ENCODE measurements at places on chromosomes 12 and 14.

GRCh38 chr12:87369161-87369560 is 660.0 kb downstream of the C12orf50 start:
- no peak for DNase-seq

- DNase-seq: no peak
These were observed 56.3 kb downstream of the PLXNC1 start for GRCh38 chr12:94204499-94205247.

- DNase-seq: no peak
These were observed 15.0 kb upstream of the PPP1R13B start for GRCh38 chr14:103862393-103862782.

DNA sequence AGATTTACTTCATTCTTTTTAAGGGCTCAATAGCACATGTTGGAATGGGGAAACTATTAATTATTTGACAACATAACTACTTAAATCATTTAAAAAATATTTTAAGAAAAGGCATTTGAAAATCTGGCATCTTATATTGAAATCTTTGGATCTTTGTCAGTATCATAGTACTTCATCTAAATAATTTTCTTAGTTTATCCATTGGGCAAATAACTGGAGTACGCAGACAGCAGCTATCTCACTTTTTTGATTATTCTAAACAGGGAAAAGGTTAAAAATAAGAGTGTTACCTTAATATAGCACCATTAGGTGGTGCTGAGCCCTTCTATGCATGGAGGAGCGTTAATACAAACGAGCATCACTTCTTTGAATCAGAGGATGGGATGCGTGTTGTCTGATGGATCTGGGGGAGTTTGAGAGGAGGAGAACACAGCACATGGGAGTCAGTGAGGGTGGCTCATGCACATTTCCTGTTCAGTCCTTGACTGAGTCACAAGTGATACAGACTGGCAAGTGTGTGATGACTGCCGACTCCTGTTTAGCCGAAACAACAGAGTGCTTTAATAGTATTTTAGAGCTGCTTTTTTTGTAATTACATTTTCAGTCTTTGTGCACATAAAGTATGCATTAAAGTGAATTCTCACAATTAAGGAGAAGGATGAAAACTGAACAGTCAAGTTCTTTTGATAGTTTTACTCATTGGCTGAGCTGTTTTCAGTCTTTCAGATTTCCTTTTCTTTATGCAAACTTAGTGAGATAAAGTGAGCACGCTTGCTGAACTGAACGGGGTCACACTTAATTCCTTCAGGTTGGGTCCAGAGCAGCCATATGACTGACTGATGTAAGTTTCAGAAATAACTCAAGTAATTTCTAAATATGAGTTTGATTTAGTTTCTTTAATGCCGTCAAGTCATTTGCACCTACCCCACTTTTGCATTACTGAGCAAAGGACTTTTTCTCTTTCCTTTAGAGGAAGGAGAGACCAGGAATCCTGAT is 92.7 kb downstream of the DIP2B start:
- no peak for DNase-seq

DNA sequence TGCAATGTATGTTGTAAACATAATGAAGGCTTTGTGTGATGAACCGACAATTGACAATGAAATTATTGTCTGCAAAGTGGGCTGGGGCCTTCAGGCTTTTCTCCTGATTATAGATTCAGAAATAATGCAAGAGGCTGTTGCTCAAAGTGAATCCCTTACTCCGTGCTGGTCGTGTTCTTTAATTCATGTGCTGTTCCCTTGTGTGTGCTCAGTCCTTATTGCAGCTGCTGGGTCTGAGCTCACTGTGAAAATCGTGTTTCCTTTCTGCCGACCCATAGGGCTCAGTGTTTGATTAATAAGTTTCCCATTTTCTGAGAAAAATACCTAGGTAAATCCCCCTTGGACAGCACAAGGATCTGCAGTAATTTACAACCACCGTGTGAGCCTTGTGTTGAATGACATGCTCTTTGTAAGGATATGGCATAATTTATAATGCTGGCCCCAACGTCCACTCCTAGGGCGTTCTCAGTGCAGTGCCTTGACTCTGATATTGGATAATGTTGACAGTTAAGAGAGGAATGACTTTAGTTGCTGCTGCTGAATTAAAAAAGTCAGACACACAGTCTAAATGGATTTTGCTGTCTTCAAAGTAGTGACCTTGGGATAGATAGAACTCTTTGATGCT is 81.6 kb downstream of the RGS6 start:
- DNase-seq: no peak

DNA sequence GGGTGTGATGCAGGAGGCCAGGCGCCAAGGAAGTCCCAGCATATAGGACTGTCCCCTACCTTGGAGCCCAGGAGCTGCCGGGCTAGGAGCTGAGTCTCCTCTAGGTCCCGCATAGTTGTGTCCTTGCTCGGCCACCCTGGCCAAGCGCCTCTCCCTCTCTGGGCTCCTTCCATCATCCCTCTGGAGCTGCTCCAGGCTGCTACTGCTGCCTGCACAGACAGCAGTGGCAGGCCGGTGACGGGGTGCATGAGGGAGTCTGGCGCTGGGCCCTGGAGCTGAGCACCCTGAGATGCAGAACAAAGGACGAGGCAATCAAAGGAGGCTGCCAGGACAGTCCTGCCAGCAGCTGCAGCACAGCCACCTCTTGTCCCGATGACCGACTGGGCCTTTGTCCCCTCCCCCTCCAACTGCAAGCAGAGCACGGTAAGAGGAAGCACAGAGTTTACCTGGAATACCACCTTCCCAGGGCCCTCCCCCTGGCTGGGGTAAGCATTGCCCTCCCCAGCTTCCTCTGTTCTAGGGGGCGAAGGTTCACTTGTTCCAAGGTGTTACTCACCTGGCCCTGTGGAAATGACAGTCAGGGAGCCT is 10.4 kb downstream of the DTX1 start:
- DNase-seq: no peak

DNA sequence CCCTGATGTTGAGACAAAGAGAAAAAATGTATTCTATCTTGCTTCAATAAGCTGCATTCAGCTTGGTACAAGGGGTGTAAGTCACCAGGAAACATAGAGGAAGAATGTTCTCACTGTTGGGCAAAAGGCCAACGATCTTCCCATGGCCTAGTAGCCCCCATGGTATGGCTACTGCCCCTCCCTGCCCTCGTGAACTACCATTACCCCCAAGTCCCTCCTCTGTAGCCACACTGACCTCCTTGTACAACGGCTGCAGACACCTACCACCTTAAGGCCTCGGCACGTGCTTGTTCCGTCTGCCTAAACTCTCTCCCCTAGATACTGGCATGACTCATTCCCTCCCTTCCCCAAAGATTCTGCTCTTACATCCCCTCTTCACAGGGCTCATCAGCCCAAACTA is 81.9 kb upstream of the ANO2 start:
- no peak for DNase-seq

- no peak for DNase-seq
These were observed 2.8 kb downstream of the NXPH4 start for GRCh38 chr12:57219205-57219992.
